B cell (primary cell): ENCODE measurements at places on chromosomes 1 and 21.

GRCh38 chr21:37419228-37419906, 52.8 kb downstream of the DYRK1A start:
- no peak for DNase-seq

DNA sequence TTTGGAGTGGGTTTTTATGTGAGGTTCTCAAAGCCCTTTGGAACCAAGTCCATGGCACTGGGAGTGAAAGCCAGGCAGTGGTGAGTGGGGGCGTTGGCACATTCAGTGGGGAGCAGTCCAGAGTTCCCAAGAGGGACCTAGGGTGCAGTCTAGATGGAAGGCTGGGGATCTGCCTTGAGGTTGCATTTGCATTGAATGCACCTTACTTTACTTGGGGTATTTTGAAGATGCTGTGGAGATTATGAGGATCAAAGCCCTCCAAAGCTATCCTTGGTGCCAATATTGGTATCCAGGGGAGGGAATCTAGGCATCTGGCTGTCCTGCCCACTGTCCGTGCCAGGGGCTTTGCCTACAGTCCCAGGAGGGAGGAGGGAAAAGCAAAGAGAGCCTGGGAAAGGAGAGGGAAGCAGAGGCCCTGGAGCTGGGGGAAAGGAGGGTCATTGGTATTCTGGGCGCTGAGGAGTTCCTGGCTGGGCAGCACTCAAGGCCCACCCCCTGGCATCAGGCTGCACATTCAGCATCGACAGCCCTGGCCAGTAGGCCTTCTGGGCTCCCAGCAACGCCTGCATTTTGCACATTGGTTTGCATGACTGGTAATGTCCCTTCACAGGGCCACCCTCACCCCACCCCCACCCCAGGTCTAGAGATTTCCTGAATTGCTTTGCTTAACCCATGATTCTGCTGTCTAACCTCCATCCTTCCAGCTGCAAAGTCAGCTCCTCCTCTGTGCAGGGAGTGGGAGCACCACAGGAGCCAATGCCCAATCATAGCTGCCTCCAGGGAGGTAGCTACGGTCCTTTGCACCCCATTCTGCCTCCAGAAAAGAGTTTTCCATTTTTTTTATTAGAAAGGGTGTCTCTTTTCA, 843 bp upstream of the BCAN start:
- no peak for DNase-seq

- no peak for DNase-seq
Observed at GRCh38 chr1:18376661-18377060, 104.1 kb upstream of the KLHDC7A start.

DNA sequence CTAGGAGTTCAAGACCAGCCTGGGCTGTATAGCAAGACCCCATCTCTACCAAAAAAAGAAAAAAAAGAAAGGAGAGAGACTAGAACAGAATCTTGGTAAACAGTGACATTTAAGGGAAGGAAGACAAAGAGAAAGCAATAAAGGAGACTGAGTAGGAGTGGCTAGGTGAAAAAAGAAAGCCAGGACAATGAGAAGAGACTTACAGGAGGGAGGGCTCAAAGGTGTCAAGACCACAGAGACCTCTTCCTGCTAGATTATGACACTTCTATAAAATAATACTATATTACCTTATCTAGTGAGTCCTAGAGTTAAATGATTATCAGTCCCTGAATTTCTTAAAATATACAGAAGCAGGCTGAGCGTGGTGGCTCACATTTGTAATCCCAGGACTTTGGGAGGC, 10.1 kb upstream of the EPRS1 start:
- DNase-seq, result no peak

DNA sequence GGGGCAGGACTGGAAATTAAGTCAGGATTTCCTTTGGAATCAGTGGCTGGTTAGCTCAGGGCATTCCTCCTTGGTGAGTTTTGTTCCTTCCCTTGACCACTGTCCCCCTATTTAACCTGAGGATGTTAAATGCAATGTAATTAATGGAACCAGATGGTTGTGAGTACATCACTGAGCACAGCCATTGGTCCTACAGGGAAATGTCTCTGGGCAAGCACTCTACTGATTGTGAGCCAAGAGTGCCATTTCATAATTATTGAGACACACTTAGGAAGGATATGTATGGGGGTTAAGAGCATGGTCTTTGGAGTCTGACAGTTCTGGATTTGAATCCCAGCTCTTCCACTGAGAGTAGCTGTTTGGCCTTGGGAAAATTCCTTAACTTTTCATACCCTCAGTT, 74.4 kb downstream of the SPAG17 start:
- no peak for DNase-seq

GRCh38 chr1:68528243-68528642, 31.4 kb upstream of the DEPDC1 start:
- DNase-seq, result no peak

DNA sequence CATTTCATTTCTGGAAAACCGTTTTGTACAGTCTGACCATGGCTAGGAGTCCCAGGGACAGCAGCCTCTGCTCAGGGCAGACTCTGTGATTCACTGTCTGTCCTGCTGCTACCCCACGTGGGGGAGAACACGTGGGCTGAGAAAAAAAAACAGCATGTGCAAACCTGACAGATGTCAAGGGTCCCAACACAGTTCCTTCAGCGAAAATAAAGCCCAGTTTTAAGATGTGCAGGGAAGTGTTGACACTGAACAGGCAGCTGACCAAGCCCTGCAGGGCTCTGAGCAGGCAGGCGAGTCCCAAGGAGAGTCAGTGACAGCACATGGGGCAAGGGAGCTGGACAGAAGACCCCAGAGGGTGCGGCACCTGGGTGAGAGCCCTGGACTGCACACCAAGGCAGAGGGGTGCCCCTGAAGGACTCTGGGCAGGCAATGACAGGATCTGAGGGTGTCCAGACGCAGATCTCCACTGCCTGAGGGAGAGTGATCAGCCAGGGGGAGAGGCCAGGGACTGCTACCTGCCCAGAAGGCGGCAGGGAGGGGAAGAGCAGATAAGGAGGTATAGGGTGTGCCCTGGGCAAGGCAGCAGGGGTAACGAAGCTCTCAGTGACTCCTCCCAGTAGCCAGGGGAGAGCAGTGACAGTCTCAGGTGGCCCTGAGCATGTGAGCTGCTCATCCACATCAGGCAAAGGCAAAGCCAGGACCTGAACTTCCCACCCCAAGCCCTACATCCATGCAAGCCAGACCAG, 5.1 kb upstream of the SPATC1L start:
- peak; percentile 7 for DNase-seq

- DNase-seq, result no peak
Observed at GRCh38 chr1:16180291-16180824, 24.5 kb upstream of the EPHA2 start.

DNA sequence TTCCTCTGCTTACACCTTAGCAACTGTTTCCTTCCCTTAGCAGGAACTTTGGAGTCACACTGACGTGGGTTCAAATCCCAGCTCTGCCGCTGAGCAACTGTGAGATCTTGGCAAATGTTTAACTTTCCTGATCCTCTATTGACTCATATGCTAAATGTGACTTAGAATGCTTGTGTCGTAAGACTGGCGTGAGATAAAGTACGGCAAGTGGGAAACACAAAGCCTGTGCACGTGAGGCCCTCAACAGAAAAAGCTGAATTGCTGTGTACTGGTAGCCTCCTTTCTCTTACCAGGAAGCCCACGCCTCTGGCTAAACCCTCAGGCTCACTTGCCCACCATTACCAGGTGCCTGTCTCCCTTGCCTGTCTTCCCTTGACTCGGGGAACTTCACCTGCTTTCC, 135.4 kb upstream of the TNR start:
- no peak for DNase-seq

DNA sequence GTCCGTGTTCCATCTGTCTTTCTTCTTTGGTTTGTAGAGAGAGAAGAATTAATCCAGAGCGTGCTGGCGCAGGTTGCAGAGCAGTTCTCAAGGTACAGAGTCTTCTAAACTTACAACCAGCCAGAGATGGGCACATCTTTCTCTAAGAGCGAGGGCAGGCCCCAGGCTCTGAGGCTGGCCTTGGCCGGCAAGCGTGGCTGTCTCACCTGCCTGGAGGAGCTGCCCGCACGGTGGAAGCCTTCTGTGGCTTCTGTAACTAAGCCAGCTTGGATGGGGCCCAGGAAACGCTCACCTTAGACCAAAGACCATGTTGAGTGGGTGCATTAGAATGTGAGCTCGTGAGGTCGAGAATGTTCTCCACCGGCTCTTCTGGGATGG, 78.6 kb downstream of the PDE9A start:
- DNase-seq, result no peak
